ENCODE measurements at places on chromosomes 16 and 17.

DNA sequence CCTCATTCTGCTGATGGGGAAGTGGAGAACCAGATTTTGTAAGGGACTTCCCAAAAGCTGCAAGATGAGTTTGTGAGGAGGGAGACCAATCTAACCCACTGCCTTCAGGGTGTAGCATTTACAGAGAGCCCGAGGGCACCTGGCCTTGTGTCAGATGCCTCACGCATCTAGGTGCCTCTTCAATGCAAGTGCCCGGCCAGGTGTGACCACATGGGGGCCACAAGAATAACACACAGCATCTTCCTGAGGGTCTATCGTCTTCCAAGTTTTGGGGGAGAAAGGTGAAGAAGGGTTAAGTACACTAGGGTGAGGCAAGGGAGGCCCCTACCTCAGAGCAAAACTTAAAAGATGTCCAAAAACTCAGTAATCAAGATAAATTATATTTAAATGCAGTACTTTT lies 401.7 kb upstream of the CDH5 start:
- DNase-seq: no peak

DNA sequence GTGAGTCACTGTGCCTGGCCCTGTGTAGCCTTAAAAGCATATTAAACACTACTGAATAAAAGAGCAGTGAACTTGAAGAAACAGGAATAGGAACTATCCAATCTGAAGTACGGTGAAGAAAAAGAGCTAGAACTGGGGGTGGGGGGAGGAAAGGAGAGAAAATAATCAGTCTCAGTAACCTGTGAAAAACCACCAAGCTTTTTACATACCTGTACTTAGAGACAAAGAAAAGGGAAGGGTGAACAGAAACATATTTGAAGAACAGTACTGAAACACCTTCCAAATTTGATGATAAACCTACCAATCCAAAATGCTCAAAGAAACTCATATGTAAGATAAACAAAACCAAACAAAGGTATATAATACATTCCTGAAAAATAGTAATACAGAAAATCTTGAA lies 77.5 kb downstream of the USP32 start:
- DNase-seq: no peak

DNA sequence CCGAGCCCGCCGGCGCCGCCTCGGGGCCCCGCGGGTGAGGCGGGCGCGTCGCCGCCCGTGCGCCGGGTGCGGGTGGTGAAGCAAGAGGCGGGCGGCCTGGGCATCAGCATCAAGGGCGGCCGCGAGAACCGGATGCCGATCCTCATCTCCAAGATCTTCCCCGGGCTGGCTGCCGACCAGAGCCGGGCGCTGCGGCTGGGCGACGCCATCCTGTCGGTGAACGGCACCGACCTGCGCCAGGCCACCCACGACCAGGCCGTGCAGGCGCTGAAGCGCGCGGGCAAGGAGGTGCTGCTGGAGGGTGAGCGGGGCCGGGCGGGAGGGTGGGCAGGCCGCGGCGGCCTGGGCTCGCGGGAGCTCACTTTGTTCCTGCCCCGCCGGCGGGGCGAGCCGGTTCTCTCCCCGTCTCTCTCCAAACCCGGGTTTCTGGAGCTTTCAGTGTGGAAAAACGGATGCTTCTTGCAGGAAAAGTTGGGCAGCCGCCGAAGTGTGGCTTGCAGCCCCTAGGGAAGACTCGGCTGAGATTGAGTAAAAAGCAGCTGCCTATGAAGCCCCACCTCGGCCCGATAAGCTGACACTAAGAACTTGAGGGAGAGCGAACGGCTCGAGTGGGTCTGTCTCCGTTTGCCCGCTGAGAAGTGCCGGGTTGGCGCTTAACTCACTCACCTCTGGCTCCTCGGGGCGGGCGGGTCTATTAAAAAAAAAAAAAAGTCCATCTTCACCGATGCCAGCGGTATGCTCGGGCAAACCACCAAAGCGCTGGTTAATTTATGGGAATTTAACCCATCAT lies 677 bp downstream of the SNTB2 start:
- DNase-seq: peak; percentile 42

GRCh38 chr16:81495321-81496234 lies 51.0 kb downstream of the CMIP start:
- DNase-seq: no peak

DNA sequence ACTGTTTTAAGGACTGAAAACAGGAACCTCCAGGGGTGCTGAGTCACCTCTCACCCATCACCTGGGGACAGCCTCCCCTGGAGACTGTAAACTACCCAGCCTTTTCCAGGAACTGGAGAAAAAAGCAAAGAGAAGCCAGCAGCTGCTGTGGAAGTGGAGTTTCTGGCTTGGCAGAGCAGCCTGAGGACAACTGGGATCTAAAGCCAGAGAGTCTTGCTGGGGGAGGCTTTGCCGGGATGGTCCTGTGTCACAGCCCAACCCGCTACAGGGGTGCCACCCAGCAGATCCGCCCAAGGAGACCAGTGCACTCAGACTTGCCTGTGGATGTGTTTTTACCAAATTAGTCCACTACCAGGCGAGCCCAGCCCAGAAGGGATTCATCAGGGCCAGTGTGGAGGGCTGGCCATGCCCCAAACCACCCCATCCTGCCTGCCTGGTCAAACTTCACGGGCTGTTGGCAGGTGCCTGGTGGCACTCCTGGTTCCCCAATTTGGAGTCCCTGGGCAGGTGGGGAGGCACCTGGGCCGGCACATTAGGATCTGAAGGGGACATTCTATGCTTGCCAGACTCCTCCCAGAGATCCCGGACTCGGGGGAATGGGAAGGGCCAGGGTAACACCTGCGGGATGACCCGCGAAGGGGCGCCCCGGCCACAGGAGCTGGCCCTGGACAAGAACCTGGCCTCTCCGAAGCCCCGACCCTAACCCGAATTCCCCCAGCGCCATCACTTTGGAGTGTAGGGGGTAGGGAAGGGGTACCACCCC lies 771 bp downstream of the MSRB1 start:
- no peak for DNase-seq

GRCh38 chr16:2147378-2147777 lies 1.0 kb upstream of the RAB26 start:
- DNase-seq: no peak

DNA sequence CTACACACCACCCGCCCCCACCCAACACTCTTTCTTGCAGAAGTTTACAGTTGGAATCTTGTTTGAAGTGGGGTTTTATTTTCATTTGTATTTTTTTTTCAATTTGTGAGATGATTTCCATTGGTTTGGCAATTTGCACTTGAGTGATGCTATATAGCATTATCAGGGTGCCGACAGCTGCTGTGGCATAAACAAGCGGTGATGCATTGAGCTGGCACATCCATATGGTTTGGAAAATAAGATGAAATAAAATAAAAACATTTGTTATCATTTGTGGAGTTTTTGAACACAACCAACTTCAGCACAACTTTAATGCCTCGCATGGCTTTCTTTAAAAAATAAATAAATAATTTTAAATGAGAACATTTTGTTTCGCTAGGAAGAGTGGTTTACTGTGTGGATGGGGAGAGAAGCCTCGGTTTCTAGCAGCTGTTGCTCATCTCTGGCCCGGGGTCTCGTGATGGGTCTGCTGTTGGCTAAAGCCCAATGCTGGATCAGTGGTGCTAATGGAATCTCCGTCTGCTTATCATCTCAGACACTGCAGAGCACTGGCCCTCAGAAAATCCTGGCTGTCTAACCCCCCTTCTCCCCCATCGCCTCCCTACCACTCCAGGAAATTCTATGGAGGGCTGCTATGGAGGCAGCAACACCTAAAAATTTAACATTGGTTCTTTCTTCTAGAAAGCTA lies 192.3 kb upstream of the MAF start:
- DNase-seq: no peak

DNA sequence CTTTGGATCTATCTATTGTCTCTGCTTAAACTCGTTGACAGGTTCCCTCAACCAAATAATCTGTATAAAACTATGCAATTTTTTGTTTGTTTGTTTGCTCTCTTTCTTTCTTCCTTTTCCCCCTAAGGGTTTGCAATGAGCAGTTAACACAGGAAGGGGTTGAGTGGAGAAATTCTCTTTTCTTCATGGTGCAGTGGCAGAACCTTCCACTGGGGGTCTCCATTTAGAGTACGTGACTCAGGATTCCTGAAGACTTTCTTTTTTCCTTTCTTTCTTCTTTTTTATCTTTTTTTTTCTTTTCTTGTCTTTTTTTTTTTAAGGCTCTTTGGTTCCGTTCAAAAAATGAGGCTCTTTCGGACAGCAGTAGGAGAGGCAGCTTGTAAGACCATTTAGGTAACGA lies 19.5 kb upstream of the RBFOX1 start:
- no peak for DNase-seq
